ENCODE measurements at places on chromosomes 12 and 14. TPM values are rescaled to one million over a fixed set of nuclear protein-coding genes. Genes with fewer than 3 reads are reported as not detected.

GRCh38 chr14:93003945-93004698 is 81.2 kb downstream of the CHGA start:
- DNase-seq = no peak

DNA sequence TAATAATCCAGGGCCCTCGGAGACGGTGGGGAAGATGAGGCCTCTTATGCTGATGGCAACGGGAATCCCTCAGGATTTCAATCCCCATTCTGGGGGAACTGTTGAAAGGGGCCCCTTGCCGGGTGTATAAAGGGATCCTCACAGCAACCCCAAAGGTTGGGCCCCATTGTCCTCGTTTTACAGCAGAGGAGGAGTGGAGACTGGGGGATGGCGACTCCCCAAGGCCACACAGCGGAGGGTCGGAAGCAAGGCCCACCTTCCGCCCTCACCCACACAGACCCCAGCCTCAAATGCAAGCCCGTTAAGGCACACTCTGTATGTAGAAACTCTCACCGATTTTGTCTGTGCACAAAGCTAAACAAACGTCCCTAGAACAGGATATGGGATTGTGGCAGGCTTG is 327.9 kb upstream of the DIO3 start:
- DNase-seq = no peak

DNA sequence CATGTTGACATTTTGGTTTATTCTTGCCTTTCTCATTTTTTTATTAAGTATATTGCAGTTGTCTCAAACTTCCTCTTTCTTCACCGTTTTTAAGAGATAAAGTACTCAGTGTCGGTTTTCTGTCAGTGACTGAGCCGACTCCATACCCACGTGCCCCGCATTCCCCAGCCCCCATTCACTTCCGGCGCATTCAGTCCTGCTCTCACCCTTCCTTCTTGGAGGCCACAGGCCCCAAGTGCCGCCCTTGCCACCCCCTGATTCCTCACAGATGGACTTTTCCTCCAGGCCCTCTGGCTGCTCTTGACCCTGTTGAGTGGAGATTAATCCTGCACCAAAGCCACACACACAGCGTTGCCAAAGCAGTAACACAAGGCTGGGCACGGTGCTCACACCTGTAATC is 19.1 kb upstream of the DNAH10 start:
- no peak for DNase-seq

DNA sequence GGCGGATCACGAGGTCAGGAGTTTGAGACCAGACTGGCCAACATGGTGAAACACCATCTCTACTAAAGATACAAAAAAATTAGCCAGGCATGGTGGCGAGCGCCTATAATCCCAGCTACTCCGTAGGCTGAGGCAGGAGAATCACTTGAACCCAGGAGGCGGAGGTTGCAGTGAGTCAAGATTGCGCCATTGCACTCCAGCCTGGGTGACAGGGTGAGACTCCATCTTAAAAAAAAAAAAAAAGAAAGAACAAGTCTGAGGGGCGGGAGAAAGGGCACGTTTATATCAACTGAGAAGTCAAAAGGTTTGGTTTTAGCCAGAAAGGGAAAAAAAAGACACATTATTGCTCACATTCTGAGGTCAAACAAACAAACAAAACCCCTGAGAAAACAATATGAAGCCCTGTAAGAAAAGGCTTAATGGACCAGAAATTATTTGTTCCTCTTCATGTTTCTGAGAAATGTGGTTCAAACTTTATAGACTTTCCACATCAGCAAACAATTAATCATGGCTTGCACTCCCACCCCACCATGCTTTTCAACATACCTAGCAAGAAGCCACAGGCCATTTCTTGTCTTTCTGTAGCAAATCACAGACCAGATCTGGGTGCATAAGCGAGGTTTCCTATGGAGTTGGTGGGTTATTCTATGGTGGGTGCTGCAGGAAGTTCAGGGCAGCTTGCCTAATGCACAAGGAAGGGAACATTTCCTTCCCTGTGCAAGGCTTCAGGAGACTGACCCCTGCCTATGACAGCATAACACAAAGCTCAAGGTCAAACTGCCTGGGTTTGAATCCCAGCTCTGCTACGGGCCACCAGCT is 80.1 kb downstream of the SSPN start:
- DNase-seq = no peak

DNA sequence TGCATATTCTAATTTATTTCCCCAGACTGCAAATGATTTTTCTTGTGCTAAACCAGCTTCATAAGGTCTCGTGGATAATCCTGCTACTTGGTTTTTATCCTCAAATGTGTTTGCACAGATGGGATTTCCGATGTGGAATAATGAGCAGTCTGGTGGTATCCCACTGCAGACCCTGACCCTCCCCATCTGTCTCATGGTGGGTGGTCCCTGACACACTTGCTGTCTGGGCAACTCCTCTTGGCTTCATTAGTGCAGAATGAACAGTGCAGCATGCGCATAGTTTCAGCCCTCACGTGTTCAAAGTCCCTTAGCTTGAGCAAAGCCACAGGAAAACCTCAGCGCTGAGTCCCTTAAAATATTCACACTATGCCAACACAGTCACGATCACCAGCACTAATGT is 996.5 kb downstream of the AACS start:
- DNase-seq = no peak

GRCh38 chr14:52244328-52244727 is 23.2 kb upstream of the PTGDR start:
- no peak for DNase-seq

DNA sequence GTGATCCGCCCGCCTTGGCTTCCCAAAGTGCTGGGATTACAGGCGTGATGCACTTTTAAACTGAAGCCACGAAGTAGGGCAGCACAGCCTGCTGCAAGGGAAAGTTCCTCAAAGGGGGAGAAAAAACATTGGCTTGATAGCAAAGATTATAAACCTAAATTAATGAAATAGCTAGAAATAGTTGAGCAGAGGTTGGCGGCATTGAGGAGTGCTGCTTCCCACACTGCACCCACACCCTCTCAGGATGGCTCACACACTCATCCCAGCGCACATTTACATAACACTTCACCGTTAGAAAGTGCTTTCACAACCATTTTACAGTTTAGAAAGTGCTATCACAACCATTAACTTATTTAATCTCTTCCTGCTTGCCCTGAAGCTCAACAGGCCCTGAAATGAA is 44.4 kb upstream of the TCL1A start:
- no peak for DNase-seq

- no peak for DNase-seq
Measured at GRCh38 chr12:43111608-43112007, 440.4 kb downstream of the ADAMTS20 start.

Gene FAM222A
- 8.4 TPM for total RNA-seq

DNA sequence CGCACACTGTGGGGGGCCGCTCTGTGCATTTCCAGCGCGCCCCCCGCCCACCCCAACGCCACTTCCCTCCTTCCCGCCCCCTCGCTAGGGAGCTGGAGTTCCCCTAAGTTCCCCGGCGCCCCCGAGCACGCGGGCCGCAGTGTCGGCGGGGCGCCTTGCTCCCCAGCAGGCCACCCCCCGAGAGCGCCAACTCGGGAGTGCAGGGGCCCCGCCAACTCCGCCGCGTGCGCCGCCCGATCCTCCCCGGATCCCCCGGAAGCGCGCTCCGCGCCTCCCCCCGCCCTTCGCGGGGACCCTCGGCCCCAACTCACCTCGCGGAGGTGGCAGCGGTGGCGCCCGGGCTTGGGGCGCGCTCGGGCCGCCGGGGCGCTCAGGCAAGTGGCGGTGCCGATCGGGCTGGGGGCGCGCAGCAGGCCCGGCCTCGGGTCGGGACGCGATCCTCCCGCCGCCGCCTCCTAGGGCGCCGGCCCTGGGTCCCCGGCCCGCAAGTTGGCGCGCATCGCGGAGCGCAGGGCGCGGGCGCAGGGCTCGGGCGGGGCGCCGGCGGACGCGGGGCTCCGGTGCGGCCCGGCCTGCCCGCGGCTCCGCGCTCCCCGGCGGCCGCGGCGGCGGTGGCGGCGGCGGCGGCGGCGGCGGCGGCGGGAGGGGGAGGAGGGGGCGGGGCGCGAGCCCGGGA is at the start of gene NCOR2:
TSS of gene NCOR2 (minus strand) at position 616 of the 676 bp plus-strand sequence. CDS start 72,361 bp downstream, outside the sequence.
- DNase-seq = no peak

DNA sequence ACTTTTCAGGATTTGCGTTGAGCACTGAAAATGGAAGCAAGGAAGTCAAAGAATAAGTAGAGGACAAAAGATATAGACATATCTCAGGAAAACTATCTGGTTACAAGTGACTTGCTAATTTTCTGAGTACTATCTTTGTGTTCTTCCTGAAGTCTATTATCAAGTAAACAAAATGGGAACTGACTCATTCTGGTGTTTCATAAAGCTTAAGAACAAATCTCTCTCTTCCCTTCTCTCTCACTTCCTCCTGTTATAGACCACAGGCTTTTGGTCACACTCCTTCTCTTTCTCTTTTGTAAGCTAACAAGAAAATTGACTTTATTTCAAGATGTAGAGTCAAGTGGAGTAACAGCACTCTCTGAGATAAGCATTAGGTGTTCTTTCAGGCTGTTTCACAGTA is 406.6 kb upstream of the SYT1 start:
- no peak for DNase-seq

DNA sequence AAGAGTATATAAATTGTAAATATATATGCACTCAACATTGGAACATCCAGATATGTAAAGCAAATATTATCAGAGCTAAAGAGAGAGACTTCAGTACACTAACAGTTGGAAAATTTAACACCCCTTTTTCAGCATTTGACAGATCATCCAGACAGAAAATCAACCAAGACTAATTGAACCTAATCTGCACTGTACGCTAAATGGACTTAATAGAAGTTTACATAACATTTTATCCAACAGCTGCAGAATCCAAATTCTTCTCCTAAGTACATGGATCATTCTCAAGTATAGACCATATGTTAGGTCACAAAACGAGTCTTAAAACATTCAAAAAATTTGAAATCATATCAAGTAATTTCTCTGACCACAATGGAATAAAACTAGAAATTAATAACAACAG is 229.1 kb upstream of the CLEC14A start:
- DNase-seq = no peak

Gene SLC6A13
- 45.9 TPM for total RNA-seq

- no peak for DNase-seq
Measured at GRCh38 chr12:124179936-124180607, 114.8 kb upstream of the RFLNA start.

Gene NRIP2
- total RNA-seq = 1.7 TPM

DNA sequence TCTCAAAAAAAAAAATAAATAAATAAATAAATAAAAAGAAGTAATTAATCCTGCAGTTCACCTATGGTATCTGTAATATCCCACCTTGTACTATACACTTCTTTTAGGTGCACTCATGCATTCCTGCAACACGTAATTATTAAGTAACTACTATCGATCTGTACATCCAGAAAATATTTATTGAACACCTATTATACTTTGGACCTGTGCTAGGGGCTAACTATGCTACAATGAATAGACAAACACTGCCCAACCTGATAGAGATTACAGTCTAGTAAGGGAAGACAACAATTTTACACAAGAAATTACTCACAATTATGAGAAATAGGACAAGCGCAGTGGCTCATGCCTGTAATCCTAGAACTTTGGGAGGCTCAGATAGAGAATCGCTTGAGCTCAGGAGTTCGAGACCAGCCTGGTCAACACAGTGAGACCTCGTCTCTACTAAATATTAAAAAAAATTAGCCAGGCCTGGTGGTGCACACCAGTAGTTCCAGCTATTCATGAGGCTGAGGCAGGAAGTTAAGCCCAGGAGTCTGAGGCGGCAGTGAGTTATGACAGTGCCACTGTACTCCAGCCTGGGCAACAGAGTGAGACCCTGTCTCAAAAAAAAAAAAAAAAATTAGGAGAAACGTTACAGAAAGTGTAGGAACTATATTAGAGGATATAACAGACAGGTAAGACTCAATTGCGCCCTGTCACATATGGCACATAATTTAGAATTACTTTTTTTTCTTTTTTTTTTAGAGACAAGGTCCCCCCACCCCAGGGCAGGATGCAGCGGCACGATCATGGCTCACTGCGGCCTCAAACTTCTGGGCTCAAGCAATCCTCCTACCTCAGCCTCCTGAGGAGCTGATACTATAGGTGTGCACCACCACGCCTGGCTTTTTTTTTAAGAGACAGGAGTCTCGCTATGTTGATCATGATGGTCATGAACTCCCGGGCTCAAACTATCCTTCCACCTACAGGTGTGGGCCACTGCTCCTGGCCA is 1.2 kb downstream of the NRDE2 start:
- DNase-seq = no peak

DNA sequence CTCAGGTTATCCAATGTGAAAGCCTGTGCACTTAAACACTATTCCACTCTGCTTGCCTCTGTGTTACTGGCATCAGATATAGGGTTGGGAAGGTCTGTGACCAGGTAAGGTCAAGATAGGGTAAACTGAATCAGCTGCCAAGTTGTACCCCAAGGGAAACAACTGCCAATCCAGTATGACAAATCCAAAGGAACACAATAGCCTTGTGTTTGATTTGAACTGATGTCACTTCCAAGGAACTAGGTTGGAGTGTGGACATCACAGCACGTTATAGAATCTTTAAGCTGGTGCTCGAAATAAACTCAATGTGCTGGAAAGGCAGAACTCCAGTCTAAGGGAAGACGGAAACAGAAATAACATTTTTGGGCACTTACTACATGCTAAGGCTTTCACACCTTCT is 223.4 kb upstream of the BTG1 start:
- no peak for DNase-seq

Gene FOXG1
- total RNA-seq = 0.09 TPM

Gene DHRS7
- total RNA-seq = 48.2 TPM

Gene CCDC184
- total RNA-seq = 7.8 TPM

Gene GPR84
- 0.36 TPM for total RNA-seq

DNA sequence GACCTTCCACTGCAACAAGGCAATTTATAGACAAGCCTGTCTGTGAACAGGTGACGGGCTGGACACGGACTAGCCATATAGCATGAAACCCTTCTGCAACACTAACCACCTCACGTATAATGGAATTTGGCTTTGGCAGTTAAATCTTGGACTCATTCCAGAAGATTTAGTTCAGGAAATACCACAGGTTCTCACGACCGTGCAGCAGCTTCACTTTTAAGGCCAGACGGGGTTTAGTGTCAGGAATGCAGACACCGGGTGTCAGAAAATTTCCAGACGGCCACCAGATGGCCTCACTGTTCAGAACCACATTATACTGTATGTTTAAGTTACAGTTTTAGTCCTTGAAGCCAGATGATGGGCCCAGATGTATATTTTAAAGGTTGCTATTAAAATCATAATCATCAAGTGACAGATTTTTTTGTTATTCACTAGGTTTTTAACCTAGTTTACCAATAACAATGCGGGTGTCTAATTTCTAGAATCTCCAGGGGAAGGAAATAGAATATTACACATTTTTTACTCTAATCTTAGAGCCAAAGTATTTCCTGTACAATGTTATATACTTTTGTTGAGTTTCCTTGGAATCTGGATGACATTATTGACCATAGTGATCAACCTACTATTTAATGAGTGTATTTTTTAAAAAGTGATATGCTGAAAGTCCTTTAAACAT is 90.5 kb upstream of the TMPO start:
- DNase-seq = peak; percentile 42

Gene OVCH1
- total RNA-seq = 1.6 TPM

- DNase-seq = no peak
Measured at GRCh38 chr14:42556551-42556950, 949.9 kb downstream of the LRFN5 start.
